K562 (cell line): ENCODE measurements at places on chromosomes 12 and 14. TPM values are rescaled to one million over a fixed set of nuclear protein-coding genes. Genes with fewer than 3 reads are reported as not detected.

HOXC4 gene
- polyA plus RNA-seq = 0.70 and 1.5 TPM in 2 replicates

- no peaks in the 10 kb centered on the region for H3K36me3 ChIP-seq
- peak; percentile 1 for DNase-seq
- no peaks in the 10 kb centered on the region for H3K27me3 ChIP-seq
- no peak overlapping the region for H3K4me3 ChIP-seq
Observed at GRCh38 chr12:7512553-7512952, 9.0 kb upstream of the CD163 start.

DNA sequence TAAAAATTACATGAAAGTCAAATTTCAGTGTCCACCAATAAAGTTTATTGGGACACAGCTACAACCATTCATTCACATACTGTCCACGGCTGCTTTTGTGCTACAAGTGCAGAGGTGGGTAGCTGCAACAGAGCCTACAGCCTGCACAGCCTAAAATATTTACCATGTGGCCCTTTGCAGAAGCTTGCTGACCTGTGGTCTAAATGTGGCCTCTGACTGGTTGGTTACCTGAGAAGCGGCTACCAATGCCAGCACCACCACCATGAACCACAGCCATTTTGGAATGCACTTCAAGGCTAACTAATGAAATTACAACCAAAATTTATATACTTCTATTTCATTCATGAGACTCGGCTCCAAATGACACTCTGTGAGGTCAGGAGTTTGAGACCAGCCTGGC, 58.6 kb downstream of the NT5DC3 start:
- H3K27ac ChIP-seq = no peak overlapping the region
- H3K4me3 ChIP-seq = no peak overlapping the region
- H3K36me3 ChIP-seq = peaks cover 95% of the 10 kb centered on the region; the same call in 2 of the 3 replicates
- no peaks in the 10 kb centered on the region for H3K4me1 ChIP-seq
- H3K27me3 ChIP-seq = no peaks in the 10 kb centered on the region

- peaks cover 24% of the 10 kb centered on the region for H3K27me3 ChIP-seq
- no peak overlapping the region for H3K27ac ChIP-seq
- peaks cover 11% of the 10 kb centered on the region for H3K4me1 ChIP-seq
- no peaks in the 10 kb centered on the region for H3K36me3 ChIP-seq
Observed at GRCh38 chr12:68934392-68934791, 1.4 kb upstream of the CPM start.

DNA sequence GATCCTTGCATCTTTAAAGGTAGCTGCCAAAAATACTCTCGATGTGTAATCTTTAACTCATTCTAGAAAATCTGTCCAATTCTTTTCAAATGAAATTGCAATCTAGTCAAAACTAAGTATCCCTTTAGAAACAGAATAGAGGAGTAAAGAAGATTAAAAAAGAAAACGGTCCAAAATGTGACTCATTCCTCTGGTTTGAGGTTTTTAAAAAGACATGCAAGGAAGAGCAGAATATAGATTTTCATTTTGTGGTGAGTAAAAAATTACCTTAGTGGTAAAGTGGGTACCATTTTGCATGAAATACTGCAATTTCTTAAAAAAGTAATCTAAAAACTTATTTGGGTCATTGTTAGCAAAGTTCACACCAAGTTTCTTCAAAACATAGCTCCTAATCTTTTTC, 108.4 kb downstream of the BRMS1L start:
- H3K4me3 ChIP-seq = no peak overlapping the region
- no peak for DNase-seq
- H3K27ac ChIP-seq = no peak overlapping the region
- no peaks in the 10 kb centered on the region for H3K4me1 ChIP-seq
- H3K27me3 ChIP-seq = no peaks in the 10 kb centered on the region

KRT6C gene
- polyA plus RNA-seq = not detected in 2 replicates
